HFFc6 (cell line): ENCODE measurements at places on chromosomes 1 and 21. TPM values are rescaled to one million over a fixed set of nuclear protein-coding genes. Genes with fewer than 3 reads are reported as not detected.
A peak's percentile ranks its signal among the peaks of the same experiment; 100 is the strongest.

Gene FYB2
- total RNA-seq, result not detected in 2 replicates

Gene RYR2
- 0.17 TPM in 1 of 3 replicates, not detected in the others for total RNA-seq

Gene KIAA1614
- total RNA-seq, result 3.0 and 4.6 TPM in 2 replicates

Gene NFASC
- 4.6 to 9.2 TPM (median 4.7 TPM) in 3 replicates for total RNA-seq

Gene SDCCAG8
- total RNA-seq, result 23.8 to 27.6 TPM (median 24.3 TPM) in 3 replicates

DNA sequence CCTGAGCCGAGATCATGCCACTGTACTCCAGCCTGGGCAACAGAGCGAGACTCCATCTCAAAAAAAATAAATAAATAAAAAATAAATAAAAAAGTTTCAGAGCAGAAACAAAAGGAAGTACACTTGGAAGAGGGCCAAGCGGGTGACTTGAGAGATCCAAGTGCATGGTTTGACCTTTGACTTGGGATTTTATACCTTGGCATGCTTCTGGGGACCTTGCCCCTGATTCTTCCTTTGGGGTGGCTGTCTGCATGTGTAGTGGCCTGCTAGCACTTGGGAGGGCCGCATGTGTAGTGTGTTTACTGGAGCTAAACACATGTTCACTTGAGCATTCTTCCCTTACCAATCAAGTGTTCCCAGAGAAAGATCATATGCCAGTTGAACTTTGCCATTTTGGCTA lies 114.0 kb downstream of the DTL start:
- no peak overlapping the region for H3K4me3 ChIP-seq
- DNase-seq, result no peak
- no peaks in the 10 kb centered on the region for H3K36me3 ChIP-seq
- 0 out of 2 replicates have a peak, but pooled peaks cover 10% of the 10 kb centered on the region for H3K4me1 ChIP-seq

DNA sequence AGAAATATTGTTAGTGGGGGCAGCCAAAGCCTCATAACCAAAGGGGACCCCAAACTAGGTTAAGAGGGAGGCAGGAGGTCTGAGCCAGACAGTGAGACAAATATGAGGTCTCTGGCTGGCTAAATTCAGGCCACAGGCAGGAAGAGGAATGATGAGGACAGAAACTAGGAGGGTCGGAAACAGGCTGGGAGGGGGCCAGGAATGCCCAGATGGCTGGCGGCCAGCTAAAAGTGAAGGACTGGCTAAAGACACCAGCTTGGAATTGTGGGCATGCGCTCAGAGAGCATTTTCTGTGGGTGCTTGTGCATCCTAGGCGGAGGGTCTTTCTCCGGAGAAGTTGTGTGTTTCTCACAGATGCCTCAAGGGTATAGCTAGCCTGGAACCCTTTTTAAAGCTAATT lies 77.0 kb downstream of the PGM1 start:
- DNase-seq, result no peak
- H3K36me3 ChIP-seq, result peaks cover 20% of the 10 kb centered on the region
- peaks cover 22% of the 10 kb centered on the region for H3K4me1 ChIP-seq
- no peak overlapping the region for H3K4me3 ChIP-seq
- no peak overlapping the region for H3K27ac ChIP-seq

- DNase-seq, result peak; percentile 85
- H3K27me3 ChIP-seq, result no peaks in the 10 kb centered on the region
- peak overlapping the region; percentile 84 for H3K4me3 ChIP-seq
- peak overlapping the region; percentile 95 for H3K27ac ChIP-seq
- H3K36me3 ChIP-seq, result peaks cover 39% of the 10 kb centered on the region
Observed at GRCh38 chr1:163307479-163308171, 14.1 kb upstream of the NUF2 start.
